ENCODE measurements at places on chromosomes 7 and 10.
A peak's percentile ranks its signal among the peaks of the same experiment; 100 is the strongest.

DNA sequence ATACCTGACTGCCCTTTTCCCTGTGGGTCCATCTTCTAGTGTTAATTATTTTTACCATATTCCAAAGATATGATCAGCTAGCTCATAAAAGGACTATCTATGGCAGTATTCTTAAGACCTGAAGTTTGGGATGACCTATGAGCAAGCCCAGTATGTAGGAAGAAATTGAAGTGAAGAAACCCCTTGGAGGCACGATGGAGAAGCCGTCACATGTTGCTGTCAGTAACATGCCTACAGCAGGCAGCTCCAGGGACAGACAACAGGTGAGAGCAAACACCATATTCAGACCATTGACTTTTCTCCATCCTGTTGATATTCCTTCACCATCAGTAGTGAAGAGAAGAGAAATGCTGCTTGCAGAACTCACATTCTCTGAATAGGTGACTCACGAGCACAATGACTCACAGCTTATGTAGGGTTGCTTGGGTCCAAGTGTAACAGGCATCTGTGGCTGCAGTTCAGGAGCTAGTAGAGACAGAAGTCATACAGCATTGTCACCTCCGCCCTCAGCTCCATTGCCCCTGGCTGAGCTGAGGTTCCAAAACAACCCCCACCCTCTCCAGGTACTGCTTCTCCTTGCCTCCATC lies 8.4 kb upstream of the LYZL2 start:
- H3K27ac ChIP-seq, result no peak overlapping the region
- no peak overlapping the region for H3K4me3 ChIP-seq
- no peaks in the 10 kb centered on the region for H3K36me3 ChIP-seq
- DNase-seq, result no peak
- H3K27me3 ChIP-seq, result peaks cover 9% of the 10 kb centered on the region

DNA sequence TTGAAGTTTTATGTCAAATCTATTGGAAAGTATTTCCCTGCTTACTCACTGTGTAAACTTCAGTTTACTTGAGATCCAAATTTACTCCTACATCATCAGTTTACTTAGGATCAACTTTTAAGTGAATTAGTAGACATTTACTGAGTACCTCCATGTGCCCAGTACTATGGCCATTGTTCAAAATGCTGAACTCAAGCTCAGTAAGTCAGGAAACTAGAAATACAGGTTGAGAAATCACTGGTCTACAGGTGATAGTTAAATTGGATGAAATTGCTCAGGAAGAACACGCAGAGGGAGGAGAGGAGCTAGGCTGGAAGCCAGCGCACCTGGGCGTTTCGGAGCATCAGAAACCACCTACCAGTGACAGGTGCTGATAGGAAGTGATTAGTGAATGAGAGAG lies 25.5 kb upstream of the EBLN1 start:
- H3K27ac ChIP-seq, result no peak overlapping the region
- H3K27me3 ChIP-seq, result peaks cover 7% of the 10 kb centered on the region
- H3K36me3 ChIP-seq, result no peaks in the 10 kb centered on the region

DNA sequence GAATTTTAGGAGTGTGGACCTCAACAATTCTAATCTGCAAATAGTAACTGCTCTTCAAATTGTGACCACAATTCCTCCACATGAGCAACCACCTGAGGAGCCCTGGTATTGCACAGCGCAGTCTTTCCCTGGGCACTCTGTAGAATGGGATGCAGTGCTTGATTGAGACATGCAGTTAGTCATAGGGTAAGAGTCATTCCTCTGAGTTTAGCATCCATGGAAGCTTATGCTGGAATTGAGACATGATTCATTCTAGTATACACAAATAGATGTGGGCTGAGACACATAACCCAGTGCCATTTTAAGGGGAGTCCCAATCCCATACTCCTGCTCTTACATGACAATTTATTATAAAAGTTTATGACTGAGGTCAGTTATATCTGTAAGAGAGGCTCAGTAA lies 582.3 kb upstream of the CNTNAP2 start:
- H3K4me1 ChIP-seq, result no peaks in the 10 kb centered on the region
- no peaks in the 10 kb centered on the region for H3K27me3 ChIP-seq
- no peak for DNase-seq
- H3K4me3 ChIP-seq, result no peak overlapping the region
- H3K27ac ChIP-seq, result no peak overlapping the region

GRCh38 chr7:23895666-23896096 lies 185.7 kb downstream of the STK31 start:
- H3K4me1 ChIP-seq, result peaks cover 22% of the 10 kb centered on the region
- no peaks in the 10 kb centered on the region for H3K36me3 ChIP-seq
- no peak overlapping the region for H3K4me3 ChIP-seq
- no peaks in the 10 kb centered on the region for H3K27me3 ChIP-seq

DNA sequence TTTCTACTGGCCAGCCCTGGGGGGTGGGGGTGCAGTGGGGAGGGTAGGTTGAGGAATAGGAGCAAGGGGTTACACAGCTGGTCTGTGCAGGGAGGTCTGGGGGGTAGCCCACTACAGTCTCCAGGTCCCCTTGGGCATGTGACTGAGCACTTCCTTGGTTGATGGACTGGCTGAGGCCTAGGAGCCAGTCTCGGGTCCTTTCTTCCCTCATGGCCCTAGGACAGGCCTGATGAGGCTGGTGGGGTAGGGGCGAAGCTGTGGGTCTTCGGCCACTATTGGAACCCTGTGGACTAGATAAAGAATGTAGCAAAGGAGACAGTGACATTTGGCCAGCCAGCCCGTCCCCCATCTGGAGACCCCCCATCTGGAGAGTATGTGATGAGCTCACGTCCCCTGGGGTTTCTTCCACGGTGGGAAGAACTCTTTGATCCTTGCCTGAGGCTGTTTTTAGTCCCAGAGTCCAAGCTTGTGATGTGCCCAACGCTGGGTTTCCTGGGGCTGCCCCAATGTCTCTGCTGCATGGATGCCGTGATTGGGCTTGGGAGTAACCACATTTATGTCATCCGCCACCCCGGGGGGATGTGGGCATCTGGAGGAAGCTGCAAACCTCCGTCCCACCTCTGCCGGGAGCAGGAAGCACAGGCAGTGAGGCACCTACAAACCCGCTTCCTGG lies 20.7 kb downstream of the FAM241B start:
- no peaks in the 10 kb centered on the region for H3K27me3 ChIP-seq
- H3K4me3 ChIP-seq, result no peak overlapping the region
- peak; percentile 24 for DNase-seq
- H3K36me3 ChIP-seq, result no peaks in the 10 kb centered on the region
- H3K27ac ChIP-seq, result no peak overlapping the region

DNA sequence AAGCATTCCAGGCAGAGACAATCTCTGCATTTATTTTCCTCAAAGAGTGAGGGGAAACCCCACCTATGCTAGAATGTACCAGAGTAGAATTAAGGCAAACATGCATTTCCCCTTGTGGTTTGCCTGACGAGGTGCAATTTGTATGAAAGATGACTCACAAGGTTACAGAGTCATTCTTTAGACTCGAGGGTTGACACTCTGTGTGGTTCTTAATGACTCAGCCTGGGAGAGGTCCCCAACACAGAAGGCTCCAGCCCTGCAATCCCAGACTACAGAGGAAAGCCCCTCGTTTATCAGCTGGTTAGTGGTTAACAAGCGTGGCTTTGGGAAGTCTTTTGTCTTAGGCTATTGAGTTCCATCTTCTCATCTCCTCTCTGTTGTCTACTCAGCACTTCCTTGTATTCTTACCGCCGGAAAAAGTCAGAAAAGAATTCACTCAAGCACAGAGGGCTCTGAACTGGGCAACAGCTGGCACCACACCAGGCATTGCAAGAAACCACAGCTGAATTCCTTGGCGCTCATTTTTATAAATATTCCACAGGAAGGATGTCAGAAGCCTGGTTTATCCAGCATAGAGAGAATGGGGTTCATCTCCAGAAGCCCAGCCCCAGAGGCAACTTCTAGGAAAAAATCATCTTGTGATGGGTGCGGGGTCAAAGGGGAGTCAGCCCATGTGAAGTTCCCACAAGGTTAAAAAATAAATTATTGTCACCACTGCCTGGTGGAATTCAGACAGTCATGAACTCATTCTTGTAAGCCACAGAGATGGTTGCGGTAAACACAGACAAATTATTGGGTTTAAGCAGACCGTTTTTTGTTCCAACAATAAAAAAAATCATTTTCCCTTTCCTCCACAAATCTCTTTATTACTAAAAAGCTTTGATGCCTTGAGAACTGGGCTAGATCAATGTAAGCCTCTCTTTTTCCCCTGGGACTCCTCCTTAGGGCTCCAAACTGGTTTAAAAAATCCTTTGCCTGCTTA lies 24.5 kb upstream of the SVIL start:
- peak overlapping the region; percentile 1 for H3K4me3 ChIP-seq
- peak; percentile 45 for DNase-seq
- peaks cover 13% of the 10 kb centered on the region for H3K36me3 ChIP-seq
- peaks cover 29% of the 10 kb centered on the region for H3K4me1 ChIP-seq
- no peaks in the 10 kb centered on the region for H3K27me3 ChIP-seq

DNA sequence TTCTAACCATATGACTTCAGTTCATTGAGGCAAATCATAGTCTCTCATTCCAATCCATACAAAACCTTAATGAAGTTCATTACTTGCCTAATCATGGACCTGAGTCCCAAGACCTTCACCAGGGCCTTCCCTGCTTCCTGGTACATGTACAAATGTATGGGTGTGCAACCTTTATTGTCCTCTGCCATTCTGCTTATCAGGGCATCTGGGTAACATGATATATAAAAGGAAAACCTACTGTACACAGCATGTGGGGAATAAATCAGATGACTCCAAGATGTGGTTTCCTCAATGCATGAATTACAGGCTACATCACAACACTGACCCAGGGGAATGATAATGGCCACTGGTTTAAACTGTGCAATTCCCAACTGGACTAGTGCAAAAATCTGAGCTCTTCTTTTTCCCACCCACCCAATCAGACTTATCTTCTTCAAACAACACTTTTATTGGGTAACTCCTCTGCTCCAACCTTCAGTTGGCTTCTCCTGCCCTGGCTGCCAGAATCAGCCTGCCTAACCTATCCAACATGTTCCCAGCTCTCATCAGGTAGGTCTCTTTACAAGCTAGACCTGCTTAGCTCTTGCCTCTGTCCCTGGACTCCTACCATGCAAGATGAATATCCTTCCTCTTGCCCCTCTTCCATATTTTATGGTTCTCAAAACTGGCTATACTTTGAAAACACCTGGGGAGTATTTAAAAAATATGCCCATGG lies 11.4 kb downstream of the GOT1 start:
- no peak overlapping the region for H3K4me3 ChIP-seq
- no peaks in the 10 kb centered on the region for H3K27me3 ChIP-seq
- H3K4me1 ChIP-seq, result no peaks in the 10 kb centered on the region
- H3K27ac ChIP-seq, result no peak overlapping the region
- H3K36me3 ChIP-seq, result peaks cover 21% of the 10 kb centered on the region

GRCh38 chr10:25564351-25564750 lies 369.7 kb upstream of the MYO3A start:
- no peak for DNase-seq
- H3K27ac ChIP-seq, result no peak overlapping the region
- no peak overlapping the region for H3K4me3 ChIP-seq
- H3K4me1 ChIP-seq, result no peaks in the 10 kb centered on the region

DNA sequence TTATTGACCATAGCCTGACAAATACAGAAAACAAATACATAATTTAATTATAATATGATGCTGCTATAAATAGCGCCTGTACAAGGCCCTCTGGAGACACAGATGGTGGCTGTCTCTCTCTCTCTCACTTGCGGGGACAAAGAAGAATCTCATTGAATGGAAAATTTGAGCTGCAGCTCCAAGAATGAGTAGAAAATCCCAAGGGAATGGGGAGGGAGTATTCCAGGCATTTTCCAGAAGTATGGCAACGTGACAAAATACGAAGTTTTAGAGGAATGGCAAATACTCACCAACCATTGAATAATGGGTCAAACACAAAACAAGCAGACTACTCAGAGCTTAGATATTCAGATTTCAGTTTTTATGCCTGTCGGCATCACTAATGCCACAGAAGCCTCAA lies 179.9 kb downstream of the NRP1 start:
- DNase-seq, result no peak
- H3K27ac ChIP-seq, result no peak overlapping the region
- H3K4me1 ChIP-seq, result peaks cover 58% of the 10 kb centered on the region

- no peaks in the 10 kb centered on the region for H3K4me1 ChIP-seq
- no peaks in the 10 kb centered on the region for H3K27me3 ChIP-seq
- H3K36me3 ChIP-seq, result no peaks in the 10 kb centered on the region
- no peak overlapping the region for H3K4me3 ChIP-seq
- H3K27ac ChIP-seq, result no peak overlapping the region
Measured at GRCh38 chr7:47709451-47709850, 127.5 kb upstream of the TNS3 start.

DNA sequence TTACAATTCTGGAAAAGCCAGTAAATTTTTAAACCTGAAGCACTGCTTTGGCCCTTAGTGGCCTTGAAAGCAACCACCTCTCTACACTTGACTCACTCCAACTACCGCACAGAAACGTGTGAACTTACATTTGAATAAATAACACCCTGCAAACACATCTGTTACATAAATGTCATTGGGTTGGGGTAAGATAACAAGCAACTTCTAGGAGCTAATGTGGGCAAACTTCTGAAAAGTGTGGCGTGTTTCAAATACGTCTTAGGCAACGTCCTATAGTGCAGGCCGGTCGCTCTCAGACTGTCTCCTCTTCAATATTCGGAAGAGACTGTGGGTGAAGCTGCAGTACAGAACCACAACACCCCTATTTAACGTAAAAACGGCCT lies 474 bp downstream of the ORC5 start:
- peak overlapping the region; percentile 77 for H3K27ac ChIP-seq
- peaks cover 20% of the 10 kb centered on the region for H3K4me1 ChIP-seq
- H3K4me3 ChIP-seq, result peak overlapping the region; percentile 92
- no peaks in the 10 kb centered on the region for H3K27me3 ChIP-seq
- peaks cover 16% of the 10 kb centered on the region for H3K36me3 ChIP-seq

GRCh38 chr7:83872501-83872900 lies 223.6 kb upstream of the SEMA3E start:
- H3K4me3 ChIP-seq, result no peak overlapping the region
- H3K27me3 ChIP-seq, result no peaks in the 10 kb centered on the region
- no peaks in the 10 kb centered on the region for H3K36me3 ChIP-seq
- no peak for DNase-seq
- no peak overlapping the region for H3K27ac ChIP-seq
- H3K4me1 ChIP-seq, result no peaks in the 10 kb centered on the region

GRCh38 chr10:109456566-109457301 lies 466.6 kb downstream of the XPNPEP1 start:
- H3K4me1 ChIP-seq, result no peaks in the 10 kb centered on the region
- H3K27ac ChIP-seq, result no peak overlapping the region
- no peak overlapping the region for H3K4me3 ChIP-seq
- peaks cover 11% of the 10 kb centered on the region for H3K27me3 ChIP-seq

GRCh38 chr7:107186240-107186639 lies 17.4 kb downstream of the HBP1 start:
- no peaks in the 10 kb centered on the region for H3K27me3 ChIP-seq
- no peak overlapping the region for H3K4me3 ChIP-seq
- H3K4me1 ChIP-seq, result no peaks in the 10 kb centered on the region
- H3K27ac ChIP-seq, result no peak overlapping the region
- no peak for DNase-seq

GRCh38 chr10:110600487-110601101 lies 33.1 kb downstream of the SMC3 start:
- no peak overlapping the region for H3K4me3 ChIP-seq
- DNase-seq, result peak; percentile 41

DNA sequence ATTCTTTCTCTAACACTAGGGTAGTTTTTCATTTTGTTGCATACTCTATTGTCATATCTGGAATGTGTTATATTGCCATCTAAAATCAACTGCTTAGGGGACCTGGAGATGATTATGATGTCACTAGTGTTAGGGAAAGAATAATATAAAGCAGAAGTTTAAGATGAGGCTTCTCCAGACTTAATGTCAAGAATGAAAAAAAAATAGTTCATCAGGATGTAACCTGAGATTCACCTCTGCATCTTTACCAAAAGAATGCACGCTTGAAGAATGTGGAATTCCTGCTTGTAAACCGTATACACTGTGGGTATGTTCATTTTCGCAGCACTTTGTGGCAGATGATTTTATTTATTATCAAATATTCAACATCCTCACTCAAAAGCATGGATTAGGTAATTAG lies 184.6 kb downstream of the ST7 start:
- no peak overlapping the region for H3K27ac ChIP-seq
- no peaks in the 10 kb centered on the region for H3K36me3 ChIP-seq
- no peak overlapping the region for H3K4me3 ChIP-seq
- DNase-seq, result no peak
- H3K4me1 ChIP-seq, result no peaks in the 10 kb centered on the region

All from CD4-positive, alpha-beta T cell (primary cell).